ENCODE measurements at places on chromosomes 1 and 21.
A peak's percentile ranks its signal among the peaks of the same experiment; 100 is the strongest.

DNA sequence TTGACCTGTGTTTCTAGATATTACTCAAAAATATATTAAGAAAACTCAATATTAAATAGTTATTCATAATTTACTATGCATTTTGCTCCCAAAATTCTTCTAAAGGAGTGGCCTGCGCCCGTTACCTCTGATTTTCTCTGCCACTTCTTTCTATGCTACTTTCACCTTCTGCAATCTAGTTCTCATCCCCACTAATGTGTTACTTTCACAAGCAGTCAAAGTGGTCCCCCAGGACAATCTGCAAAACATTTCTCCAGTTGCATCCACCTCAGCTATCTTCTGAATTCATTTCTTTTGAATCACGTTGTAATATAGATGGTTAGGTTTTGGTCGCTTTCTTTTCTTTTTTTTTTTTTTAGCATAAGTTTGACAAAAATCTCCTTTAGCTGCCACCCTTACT lies 13.4 kb downstream of the INSL5 start:
- no peak for DNase-seq

GRCh38 chr1:37047542-37047941 lies 13.2 kb upstream of the GRIK3 start:
- no peak for DNase-seq

DNA sequence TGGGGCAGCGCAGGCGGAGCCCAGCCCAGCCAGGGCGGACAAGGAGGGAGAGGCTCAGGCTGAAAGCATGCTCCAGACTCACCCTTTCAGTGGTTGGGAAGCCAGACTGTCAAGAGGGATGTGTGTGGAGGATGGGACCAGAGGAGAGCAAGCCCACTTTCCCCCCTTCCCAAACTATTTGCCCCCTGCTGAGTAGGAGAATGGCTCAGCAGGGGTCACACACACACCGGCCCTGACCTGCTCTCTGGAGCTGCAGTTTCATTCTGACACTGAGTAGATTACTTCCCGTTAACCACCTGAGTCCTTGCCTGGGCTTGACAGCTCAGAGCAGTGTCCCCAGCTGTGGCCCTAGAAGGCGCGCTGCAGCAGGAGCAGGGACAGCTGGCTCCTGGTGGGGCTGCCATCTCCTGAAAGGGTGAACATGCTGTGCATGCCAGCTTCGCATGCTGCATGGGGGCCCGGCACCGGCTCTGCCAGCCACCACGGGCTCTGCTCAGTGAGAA lies 51.6 kb upstream of the CNTN2 start:
- DNase-seq: no peak

GRCh38 chr1:227127891-227128290 lies 187.8 kb downstream of the COQ8A start:
- DNase-seq: no peak

GRCh38 chr1:219072329-219072728 lies 101.3 kb upstream of the LYPLAL1 start:
- DNase-seq: no peak

DNA sequence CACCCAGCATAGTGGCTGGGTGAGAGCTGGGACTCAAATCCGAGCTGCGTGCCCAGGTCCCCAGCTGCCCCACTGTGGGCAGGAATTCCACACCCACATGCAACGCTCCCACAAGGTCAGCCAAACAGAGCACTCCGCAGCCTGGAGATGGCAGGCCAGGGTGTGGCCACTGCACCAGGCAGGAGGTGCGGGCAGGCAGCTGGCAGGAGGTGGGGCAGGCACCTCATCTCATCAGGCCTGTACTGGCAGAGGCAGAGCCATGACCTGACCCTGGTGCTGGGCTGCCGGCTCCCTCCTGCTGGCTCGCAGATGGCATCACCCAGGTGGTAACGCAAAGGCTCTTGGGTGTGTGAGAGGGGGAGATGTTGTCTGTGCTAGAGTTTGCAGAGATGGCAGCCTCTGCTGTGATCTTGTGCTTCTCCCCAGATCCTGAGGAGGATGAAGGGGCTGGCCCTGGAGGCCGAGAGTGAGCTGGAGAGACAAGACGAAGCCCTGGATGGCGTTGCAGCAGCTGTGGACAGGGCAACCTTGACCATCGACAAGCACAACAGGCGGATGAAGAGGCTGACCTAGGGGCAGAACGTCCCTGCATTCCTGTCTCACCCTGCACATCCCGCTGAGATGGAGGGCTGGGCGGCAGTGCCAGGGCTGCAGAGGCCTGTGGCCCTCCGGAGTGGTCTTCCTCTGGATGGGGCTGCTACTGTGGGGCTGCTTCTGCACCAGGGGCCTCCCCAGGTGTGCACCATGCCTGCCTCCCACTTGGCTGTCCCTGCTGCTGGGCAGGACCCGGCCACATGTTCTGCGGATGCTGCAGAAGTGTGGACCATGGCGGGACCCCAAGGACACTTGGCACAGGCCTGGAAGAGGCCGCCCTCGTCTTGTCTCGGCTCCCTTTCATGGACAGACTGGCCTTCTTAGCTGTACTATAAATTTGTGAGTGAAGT lies 35.1 kb upstream of the PRSS38 start:
- no peak for DNase-seq

- no peak for DNase-seq
These were observed 644.2 kb downstream of the PTPRU start for GRCh38 chr1:29880556-29880955.

GRCh38 chr1:108661030-108661609 lies at the start of gene HENMT1:
TSS of gene HENMT1 (minus strand) at chr1:108661093. CDS start at chr1:108659884, 1,209 bp downstream.
- peak; percentile 64 for DNase-seq

- DNase-seq: peak; percentile 48
These were observed 18.5 kb downstream of the ALDH4A1 start for GRCh38 chr1:18883636-18884418.

- no peak for DNase-seq
These were observed 5.0 kb upstream of the NADK start for GRCh38 chr1:1783320-1783719.

DNA sequence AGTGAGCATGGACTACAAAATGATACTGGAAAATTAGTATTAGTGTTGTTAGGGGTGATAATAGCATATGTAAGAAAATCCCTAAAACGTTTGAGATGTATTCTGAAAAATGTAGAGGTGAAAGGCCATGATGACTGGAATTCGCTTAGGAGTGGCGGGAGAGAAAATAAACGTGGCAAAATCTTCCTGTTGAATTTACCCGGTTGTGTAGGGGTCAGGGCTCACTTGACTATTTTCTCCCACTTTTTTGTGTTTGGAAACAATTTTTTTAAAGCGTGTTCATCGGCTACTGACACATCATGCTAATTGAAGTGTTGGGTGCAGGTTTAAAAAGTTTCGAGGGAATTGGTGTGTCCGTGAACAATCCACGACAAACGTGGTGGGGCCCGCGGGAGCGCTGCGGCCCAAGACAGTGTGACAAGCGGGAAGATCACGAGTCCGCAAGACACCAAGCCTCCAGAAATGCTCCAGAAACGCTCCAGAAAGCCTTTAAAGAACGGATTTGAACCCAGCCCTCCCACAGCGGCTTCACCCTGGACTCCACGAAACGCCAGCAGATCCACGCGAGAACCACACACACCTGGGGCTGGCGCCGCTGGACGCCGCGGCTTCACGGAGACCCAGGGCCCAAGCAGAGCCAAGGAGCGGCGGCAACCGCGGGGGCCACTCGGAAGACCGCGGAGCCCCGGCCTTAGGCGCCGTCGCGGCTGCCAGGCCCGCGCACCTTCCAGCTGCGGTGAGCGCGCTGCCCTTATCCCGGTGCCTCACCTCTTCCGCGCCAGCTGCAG lies 573 bp downstream of the PSMG1 start:
- no peak for DNase-seq

GRCh38 chr1:177355575-177355974 lies 184.8 kb downstream of the BRINP2 start:
- DNase-seq: no peak

GRCh38 chr21:25243808-25244207 lies 363.5 kb downstream of the MRPL39 start:
- DNase-seq: no peak

DNA sequence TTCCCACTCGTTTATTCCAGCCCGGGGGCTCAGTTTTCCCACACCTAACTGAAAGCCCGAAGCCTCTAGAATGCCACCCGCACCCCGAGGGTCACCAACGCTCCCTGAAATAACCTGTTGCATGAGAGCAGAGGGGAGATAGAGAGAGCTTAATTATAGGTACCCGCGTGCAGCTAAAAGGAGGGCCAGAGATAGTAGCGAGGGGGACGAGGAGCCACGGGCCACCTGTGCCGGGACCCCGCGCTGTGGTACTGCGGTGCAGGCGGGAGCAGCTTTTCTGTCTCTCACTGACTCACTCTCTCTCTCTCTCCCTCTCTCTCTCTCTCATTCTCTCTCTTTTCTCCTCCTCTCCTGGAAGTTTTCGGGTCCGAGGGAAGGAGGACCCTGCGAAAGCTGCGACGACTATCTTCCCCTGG lies 716 bp downstream of the OLIG2 start:
- DNase-seq: no peak

DNA sequence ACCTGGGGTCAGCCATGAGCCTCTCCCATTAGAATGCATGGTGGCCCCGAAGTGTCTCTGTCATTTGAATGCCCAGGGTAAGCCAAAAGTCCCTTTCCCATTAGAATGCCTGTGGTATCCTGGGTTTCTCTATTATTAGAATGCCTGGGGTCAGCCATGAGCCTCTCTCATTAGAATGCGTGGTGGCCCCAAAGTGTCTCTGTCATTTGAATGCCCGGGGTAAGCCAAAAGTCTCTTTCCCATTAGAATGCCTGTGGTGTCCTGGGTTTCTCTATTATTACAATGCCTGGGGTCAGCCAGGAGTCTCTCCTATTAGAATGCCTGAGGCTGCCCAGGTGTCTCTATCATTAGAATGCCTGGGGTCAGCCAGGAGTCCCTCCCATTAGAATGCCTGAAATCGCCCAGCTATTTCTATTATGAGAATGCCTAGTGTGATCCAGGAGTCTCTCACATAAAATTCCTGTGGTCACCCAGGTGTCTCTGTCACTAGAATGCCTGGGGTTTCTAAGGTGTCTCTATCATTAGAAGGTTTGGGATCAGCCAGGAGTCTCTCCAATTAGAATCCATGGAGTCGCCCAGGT lies 65.5 kb downstream of the RNF187 start:
- DNase-seq: no peak

DNA sequence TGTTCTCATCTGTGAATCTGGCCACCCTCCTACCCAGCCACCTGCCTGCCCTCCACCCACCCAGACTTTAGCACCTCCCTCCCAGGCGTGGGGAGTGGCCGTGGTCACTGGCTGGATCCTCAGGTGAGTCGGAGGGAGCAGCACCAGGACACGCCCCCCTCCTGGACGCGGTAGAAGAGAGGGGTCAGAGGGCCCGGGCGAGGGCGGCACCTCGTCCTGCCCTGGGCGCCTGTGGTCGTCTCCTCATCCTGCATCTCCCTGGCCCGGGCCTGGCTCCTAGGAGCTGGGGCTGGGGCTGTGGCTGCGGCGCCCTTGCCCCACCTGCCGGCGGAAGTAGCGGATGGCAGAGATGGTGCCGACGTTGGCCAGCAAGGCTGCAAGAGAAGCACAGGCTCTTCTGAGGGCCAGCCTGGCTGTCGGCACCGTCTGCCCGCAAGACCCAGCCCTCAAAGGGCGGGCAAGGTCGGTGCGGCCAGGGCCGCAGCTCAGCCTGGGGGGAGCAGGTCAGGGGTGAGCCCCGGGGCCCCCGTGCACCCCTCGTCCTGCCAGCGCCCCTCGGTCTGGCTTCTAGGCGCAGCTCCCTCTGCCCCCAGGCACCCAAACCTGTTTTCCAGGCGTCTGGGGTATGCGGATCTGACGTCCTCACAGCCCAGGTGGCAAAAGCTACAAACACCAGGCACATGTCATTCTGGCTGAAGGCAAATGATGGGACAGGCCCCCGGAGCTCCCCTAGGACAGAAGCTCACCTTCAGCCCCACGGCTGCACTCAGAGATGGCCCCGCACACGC lies 5.8 kb downstream of the PERM1 start:
- DNase-seq: peak; percentile 42

- no peak for DNase-seq
These were observed 17.7 kb downstream of the KCNC4 start for GRCh38 chr1:110227774-110228173.

DNA sequence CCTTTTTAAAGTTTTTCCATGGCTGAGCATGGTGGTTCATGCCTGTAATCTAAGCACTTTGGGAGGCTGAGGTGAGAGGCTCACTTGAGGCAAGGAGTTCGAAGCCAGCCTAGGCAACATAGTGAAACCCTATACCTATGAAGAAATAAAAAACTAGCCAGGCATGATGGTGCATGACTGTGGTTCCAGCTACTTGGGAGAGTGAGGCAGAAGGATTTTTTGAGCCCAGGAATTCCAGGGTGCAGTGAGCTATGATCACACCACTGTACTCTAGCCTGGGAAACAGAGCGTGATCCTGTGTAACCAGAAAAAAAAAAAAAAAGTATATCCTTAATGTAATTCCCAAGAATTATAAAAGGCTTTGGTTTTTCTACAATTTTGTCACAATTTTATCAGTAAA lies 17.4 kb downstream of the DEPDC1 start:
- no peak for DNase-seq

- DNase-seq: no peak
These were observed 333.3 kb upstream of the ZRANB2 start for GRCh38 chr1:71414179-71414578.

DNA sequence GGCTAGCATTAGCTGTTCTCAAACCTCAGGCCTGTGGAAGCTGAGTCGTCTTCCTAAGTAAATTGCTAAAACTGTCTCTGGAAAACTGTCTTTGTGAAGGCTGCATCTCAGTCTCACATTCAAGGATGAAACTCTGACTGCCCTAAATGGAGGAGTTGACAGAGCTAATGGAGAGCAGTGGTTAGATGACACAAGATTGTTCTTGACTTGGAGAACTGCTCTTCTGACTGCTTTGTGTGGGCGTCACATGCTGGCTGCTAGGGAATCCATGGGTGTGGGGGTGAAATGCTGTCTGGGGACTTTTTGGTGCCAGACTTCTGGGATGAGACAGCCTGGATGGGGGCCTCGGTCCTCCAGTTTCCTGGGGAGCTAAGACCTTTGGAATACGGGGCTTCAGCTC lies 24.5 kb upstream of the TSPAN2 start:
- no peak for DNase-seq

DNA sequence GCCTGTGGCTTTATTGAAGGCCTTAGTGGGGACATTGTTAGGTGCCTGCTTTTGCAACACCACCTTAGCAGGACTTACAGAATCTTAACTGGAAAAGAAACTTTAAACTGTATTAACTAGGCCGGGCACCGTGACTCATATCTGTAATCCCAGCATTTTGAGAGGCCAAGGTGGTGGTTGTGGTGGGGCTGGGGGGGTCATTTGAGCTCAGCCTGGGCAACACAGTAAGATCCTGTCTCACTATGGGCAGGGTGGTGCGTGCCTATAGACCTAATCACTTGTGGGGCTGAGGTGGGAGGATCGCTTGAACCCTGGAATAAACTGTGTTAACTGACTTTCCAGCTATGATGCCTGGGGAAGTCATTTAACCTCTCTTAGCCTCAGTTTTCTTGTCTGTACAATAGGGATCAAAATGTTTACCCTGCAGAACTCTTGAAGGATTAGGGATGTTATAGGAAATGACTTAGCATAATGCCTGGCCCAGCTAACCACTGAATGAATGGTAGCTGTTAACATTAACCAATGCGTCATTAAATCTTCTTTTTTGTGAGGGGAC lies 39.5 kb downstream of the IER5 start:
- no peak for DNase-seq

GRCh38 chr21:38780879-38781278 lies 24.9 kb upstream of the ETS2 start:
- DNase-seq: no peak

Measured in stimulated activated CD8-positive, alpha-beta memory T cell treated with anti-CD3 and anti-CD28 coated beads, Interleukin-7, amount 100 ng/mL, for 48 hours (primary cell).